ENCODE measurements at places on chromosomes 3 and 15. TPM values are rescaled to one million over a fixed set of nuclear protein-coding genes. Genes with fewer than 3 reads are reported as not detected.

- DNase-seq = no peak
Measured at GRCh38 chr3:138165061-138165460, 9.7 kb downstream of the DBR1 start.

GRCh38 chr3:93924491-93924890 is 49.2 kb downstream of the PROS1 start:
- DNase-seq = no peak

GRCh38 chr15:27674826-27675225 is 424.3 kb downstream of the OCA2 start:
- DNase-seq = no peak

- no peak for DNase-seq
Measured at GRCh38 chr15:64912379-64913325, 950 bp downstream of the ANKDD1A start.

DNA sequence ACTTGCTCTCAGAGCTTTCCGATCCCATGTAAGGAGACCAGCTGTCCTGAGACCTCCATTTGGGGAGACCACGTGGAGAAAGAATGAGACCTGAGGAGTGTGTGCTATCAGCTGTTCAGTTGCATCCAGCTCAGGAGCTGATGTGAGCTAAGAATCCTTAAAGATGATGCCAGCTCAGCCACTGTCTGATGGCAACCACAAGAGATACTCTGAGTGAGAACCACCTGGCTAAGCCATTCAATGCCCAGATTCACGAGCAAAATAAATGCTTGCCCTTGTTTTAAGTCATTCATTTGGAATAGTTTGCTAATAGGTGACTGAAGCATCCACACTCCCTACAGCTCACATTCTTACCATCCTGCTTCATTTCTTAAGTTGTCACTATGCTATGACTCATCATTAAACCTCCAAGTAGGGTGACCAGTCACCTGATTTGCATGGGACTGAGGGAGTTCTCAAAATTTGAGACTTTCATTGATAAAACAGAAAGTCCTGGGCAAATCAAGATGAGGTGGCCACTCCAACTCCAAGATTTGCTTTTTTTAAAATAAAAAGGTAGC is 56.4 kb downstream of the SPTSSB start:
- DNase-seq = no peak

DNA sequence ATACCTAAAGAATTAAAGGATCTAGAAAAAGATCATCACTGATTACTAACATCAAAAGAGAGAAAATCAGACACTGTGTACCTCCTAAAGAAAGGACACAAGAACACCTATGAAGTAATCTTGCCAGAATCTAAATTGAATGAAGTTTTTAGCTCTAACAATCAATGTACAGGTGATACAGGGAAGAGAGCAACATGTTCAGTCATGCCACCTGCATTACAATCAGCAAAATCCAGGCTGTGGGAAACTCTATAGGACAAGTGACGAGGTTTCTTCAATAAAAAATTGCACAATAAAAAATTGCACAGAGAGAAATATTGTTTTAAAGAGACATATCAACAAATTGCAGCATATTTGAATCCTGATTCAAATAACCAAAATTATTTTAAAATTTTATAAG is 93.3 kb downstream of the SEMA5B start:
- DNase-seq = no peak

DNA sequence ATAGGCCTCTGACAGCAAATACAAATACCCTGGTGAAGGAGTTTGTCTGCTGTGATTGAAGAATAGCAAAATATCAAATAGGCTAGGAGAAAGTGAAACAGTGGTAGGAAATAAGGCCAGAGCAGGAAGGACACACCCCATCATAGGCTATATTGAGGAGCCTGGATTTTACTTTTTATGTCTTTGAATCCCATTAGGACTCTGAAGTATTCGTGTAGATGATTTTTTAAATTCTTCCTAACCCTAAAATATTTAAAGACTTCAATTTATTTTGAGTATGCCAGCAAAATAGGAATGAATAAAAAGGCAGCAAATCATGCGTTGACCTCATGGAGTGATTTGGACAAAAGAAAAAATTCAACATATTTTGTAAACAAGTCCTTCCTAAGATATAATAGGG is 562.8 kb downstream of the NAALADL2 start:
- no peak for DNase-seq

GRCh38 chr3:157142315-157142714 is 17.6 kb downstream of the CCNL1 start:
- no peak for DNase-seq

DNA sequence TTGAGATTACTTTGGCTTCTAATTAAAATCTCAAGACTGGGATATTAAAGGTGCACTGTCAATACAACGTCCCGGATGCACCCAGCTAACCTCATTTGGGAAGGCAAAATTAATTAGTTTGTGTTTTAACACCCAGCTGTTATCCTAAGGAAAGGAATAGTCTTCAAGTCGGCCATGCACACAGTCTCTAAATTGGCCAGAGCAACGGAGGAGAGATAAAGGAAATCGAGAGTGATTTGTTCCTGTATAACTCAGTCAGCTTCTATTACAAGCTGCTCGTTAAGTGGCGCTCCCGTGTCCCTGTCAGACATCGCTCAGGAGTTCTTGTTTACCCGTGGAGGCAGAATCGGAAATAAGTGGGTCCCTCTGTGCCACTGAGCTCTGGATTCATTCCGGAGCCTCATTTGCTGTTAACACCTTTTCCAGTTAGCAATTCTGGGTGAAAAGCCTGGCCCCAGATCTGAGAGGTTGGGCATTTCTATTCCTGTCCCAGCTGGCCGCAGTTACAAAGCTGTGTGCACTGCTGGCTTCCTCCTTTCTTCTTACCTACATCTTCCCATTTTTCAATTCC is 63.9 kb downstream of the ST8SIA2 start:
- no peak for DNase-seq

- DNase-seq = no peak
Measured at GRCh38 chr3:120369037-120369467, 19.9 kb upstream of the LRRC58 start.

DNA sequence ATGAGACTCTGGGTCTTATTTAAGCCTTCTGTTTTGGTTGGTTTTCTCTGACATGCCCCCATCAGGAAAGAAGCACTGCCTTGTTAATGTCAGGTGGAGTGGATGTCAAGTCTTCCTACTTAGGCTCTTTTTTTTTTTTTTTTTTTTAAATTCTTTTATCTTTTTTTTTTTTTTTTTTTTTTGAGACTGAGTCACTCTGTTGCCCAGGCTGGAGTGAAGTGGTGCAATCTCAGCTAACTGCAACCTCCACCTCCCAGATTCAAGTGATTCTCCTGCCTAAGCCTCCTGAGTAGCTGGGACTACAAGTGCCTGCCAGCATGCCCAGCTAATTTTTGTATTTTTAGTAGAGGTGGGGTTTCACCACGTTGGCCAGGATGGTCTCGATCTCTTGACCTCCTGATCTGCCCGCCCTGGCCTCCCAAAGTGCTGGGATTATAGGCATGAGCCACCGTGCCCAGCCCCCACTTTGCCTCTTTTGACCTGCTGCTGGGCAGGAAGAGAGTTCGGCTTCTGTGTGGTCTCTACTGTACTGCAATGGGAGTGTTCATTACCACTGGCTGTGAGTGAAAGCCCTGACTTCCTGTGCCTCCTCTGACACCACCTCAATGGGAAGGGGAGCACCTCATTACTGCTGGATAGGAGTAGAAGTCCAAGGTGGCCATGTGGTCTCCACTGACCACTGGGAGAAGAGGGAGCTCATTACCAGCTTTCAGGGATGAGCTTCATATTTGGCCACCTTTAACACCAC is 10.9 kb downstream of the CTDSPL start:
- no peak for DNase-seq

DNA sequence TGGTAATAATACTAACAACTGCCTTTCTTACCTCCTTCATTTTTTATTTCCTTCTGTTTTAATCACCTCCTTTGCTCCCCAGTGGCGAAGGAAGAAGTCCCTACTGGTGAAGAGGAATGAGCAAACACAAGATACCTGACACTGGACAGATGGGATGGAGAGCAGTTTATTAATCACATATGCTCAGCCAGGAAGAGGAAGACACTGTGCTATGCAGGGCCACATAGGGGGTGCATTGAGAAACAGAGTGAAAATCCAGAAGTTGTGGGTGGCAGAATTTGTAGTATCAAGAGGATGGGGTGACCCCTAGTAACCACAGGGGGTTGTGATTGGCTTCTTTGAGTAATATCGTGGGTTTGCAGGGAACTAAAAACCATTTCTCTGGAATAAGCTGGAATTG is 1041.9 kb downstream of the OTOL1 start:
- no peak for DNase-seq

- no peak for DNase-seq
Measured at GRCh38 chr3:139265131-139266016, 78.4 kb upstream of the MRPS22 start.

DNA sequence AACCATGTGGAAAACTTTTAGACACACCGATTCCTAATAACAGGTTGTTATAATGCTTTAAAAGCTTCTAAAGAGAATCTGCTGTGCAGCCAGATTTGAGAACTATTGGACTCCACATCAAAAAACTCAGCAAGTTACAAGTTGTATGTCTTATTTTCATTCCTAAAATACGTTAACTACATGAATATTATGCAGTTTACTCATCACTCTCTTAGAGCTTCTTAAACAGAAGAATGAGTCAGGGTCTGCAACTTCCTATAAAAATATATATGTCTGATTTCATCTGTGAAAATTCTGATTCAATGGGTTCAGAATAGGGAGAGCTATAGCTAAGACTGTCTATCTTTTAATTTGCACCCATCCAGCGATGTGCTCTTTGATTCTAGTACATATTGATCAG is 244.2 kb upstream of the EPHA3 start:
- no peak for DNase-seq

GRCh38 chr3:139301183-139301582 is 42.6 kb upstream of the MRPS22 start:
- DNase-seq = no peak

DNA sequence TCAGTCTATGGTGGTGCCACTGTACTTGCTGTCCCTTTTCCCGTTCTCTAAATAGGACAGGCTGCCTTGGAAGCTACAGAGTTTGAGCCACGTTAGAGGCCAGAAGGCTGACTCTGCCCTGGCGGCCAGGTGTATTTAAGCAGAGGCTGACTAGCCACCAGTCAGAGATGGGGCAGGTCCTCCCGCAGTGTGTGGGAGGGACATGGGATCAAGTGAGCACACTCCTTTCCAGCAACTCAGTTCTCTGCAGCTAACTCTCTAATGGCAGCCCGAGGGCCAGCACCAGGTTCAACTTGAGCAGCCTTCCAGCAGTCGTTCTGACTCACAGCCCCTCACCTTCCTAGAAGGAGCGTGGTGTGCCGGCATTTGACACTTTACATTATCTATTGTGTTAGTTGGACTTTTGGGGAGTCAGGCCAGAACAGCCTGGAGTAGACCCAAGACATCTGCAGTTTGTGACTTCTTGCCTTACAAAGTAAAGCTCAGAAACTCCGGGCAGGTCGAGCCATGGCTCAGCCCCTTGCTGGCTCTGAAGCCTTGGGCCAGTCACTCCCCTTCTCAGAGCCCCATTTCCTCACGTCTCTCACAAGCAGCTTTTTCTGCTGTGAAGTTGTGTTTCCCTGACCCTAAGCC is 46.7 kb upstream of the MYZAP start:
- no peak for DNase-seq

DNA sequence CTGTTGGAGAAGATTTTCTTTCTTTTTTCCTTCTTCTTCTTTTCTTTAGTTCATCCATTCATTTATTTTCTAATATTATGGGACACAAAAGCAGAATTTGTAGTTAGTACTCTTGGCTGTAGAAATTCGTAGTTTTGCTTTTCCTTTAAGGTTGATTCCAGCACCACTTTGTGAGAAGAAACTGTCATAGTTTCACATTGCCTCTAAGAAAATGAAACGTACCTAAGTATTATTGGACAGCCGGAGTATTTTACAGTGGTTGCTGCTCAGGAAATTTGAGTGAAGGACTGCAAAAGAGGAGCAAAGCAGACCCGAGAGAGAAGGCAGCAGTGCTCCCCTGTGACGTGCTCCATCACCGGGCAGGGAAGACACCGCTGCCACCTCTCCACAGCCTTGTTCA is 48.1 kb downstream of the PLCL2 start:
- no peak for DNase-seq

GRCh38 chr3:128864351-128864811 is 15.0 kb upstream of the ACAD9 start:
- no peak for DNase-seq

- DNase-seq = no peak
Measured at GRCh38 chr3:116030131-116030850, 407.0 kb downstream of the GAP43 start.

DNA sequence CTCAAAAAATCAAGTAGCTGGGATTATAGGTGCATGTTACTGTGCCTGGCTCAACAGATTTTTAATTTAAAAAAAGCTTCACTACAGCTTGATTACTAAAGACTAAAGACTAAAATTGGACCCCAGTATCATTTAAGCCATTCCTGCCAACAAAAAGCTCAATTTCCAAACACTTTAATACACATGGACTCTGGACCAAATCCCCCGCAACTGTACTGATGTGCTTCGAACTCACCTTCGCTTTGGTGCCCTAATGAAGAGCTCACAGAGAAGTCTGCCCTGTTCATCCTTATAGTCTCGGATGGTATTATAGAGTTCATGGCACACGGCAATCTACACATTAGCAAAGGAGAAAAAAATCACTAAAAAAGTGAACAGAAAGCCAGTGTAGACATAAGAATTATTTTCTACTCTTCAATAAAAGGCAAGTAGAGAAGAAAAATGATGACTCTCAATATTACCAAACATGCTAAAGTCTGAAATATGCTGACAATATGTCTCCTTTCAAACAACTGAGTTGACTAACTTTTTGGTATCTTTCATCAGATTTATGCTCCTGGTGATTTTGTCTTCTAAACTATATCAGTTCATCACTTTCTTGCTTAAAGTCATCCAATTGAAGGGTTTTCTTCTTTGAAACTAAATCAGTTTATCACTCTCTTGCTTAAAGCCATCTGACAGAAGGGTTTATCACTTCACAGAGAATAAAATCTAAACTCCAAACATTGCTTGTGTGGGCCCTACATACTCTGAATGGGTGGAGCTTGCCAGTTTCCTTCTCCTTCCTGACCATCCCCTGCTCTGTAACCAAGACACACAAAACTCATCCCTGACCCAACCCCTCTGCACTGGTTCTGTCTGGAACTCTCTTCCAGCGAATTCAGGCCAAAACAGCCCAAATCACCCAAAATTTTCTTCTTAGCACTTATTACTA is 7.2 kb downstream of the PBRM1 start:
- no peak for DNase-seq

DNA sequence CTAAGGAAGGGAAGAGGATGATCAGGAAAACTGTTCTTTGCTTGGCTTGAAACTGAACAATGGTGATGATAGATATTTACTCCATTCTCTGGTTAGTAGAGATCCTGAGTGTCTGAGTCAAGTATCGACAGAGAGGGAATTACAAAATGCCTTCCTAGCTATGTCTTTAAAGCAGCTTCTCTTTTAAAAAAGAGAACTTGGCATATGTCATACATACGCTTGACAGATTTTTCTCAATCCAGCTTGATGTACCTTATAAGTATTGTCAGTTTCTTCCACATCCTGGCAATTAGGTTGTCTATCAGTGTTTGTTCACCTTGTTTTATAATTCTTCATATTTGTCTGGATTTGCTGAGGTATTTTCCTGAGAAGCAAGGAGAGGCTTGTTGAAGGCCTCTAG is 5.0 kb upstream of the EPHB1 start:
- DNase-seq = no peak

EPHB1 gene
- 0.50 TPM for polyA plus RNA-seq

PAK6 gene
- polyA plus RNA-seq = not detected

COPG1 gene
- polyA plus RNA-seq = 181 TPM

ENTPD3 gene
- polyA plus RNA-seq = not detected

DPPA2 gene
- not detected for polyA plus RNA-seq

GTF2E1 gene
- 11.0 TPM for polyA plus RNA-seq

ECE2 gene
- not detected for polyA plus RNA-seq

MORC1 gene
- not detected for polyA plus RNA-seq

GP9 gene
- not detected for polyA plus RNA-seq

MCTP2 gene
- polyA plus RNA-seq = 9.5 TPM
